AG10803 (cell line): ENCODE measurements at places on chromosomes 3 and 15.

DNA sequence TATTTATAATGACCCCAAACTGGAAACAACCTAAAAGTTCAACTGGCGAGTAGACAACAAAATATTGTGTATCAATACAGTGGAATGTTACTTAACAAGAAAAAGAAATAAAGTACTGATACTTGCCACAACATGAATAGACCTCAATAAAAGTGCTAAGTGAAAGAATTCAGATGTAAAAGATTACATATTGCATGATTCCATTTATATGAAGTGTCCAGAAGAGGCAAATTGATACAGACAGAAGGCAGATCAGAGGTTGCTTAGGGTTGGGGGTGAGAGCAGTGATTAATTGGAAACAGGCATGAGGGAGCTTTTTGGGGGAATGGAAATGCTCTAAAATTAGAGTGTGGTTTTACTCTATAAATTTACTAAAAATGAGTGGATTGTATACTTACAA lies 183.3 kb downstream of the SATB1 start:
- DNase-seq, result peak; percentile 7

- peak; percentile 39 for DNase-seq
These were observed 12.5 kb downstream of the PLOD2 start for GRCh38 chr3:146148468-146148931.

DNA sequence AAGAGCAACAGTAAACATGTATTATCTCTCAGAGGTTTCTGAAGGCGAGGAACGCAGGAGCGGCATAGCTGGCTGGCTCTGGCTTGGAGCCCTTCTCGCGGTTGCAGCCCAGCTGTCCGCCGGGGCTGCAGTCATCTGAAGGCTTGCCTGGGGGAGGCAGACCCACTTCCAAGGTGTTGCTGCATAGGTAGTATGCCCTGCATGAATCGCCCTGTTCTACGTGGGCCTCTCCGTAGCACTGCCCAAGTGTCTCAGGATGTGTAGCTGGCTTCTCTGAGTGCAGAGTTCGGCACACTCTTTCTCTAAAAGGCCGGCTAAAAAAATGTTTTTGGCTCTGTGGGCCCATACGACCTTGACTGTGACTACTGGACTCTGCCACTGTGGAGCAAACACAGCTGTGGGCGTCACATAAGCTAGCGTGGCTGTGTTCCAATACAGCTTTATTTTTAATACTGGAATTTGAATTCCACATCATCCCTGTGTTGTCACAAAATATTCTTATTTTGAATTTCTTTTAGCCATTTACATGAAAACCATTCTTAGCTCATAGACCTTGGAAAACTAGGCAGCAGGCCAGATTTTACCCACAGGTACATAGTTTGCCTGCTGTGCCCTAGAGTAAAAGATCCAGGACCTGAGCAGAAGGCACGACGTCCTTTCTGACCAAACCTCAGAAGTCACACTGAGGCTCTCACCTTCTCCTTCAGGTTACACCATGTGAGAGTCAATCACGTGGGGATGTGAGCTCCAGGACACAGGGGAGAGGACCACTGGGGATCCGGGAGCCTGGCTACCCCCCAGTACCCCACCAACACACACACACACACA lies 55.9 kb downstream of the PGPEP1L start:
- no peak for DNase-seq

DNA sequence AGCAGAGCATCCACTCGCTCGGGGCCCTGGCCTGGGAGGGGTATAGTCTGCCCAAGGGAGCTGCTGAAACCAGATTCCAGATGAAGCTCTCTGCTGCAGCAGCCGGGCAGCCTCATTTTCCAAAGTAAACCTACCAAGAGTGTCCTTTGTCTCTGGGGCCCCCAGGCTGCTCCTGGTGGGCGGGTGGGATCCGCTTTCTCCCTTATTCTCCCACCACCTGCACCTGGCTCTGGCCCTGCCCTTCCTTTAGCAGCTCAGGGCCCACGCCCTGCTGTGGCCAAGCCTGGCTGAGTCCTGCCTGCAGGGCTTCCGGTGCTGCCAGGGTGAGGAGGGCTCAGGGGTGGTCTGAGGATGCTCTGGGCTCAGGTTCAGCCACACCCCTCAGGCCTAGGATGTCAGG lies 13.0 kb downstream of the SCN5A start:
- no peak for DNase-seq

GRCh38 chr3:18378218-18378617 lies 46.9 kb downstream of the SATB1 start:
- DNase-seq, result no peak

DNA sequence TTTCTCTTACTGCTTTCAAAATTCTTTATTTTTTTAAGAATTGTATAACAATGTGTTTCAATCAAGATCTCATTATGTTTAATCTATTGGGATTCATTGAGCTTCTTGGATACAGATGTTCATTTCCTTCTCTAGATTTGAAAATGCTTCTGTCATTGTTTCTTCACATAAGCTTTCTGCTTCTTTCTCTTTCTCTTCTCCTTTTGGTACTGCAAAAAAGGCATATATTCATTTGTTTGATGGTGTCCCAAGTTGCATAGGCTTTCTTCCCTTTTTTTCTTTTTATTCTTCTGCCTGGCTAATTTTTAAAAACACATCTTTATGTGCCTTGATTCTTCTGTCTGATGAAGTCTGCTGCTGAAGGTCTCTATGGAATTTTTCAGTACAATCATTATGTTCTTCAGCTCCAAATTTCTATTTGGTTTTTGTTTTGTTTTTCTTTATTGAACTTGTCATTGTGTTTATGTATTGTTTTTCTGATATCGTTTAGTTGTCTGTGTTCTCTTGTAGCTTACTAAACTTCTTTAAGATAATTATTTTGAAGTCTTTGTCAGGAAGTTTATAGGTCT lies 88.9 kb downstream of the DTWD1 start:
- no peak for DNase-seq

GRCh38 chr3:121659586-121659985 lies 1.1 kb downstream of the HCLS1 start:
- no peak for DNase-seq

DNA sequence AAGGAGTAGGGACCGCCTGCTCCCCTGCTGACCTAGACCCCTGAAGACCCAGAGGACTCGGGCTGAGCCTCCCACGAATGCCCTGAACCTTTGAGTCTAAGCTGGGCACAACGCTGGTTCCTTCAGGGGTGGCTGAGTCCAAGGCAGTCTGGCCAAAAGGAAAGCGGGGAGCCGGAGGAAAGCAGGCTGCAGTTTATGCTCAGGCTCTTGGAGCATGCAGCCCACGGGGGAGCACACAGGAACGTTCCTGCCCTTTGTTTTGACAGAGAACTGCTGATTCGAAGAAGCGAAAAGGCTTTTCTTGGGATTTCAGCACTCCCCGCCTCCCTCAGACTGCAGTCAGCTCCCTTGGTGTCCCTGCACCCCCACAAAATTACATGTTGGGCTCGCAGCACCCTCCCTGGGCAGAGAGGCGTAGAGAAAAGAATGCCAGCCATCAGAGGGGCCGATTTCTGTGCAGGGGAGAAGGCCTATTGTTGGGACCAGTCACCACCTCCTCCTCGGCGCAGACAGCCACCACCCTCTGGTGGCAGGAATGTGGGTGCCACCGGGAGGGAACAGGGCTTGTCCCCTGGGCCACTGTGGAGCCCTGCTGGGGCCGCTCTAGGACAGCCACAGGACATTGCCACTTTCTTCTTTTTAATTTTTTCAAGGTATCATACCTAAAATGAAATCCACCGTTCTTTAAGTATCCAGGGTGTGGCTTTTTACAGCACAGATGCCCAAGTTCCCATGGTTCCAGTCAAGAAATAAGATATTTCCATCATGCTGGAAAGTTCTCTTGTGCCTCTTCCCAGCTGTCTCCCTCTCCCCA lies 72.2 kb downstream of the SMAD6 start:
- peak; percentile 77 for DNase-seq

GRCh38 chr3:25713341-25713985 lies 48.8 kb upstream of the TOP2B start:
- DNase-seq, result peak; percentile 3

GRCh38 chr3:101781166-101781565 lies 2.2 kb downstream of the NXPE3 start:
- peak; percentile 13 for DNase-seq

GRCh38 chr3:185115371-185115770 lies 37.5 kb downstream of the C3orf70 start:
- DNase-seq, result no peak

- peak; percentile 82 for DNase-seq
These were observed 2.2 kb downstream of the STARD9 start for GRCh38 chr15:42577514-42578031.

GRCh38 chr3:150599611-150600297 lies 3.4 kb upstream of the SELENOT start:
- DNase-seq, result peak; percentile 18

DNA sequence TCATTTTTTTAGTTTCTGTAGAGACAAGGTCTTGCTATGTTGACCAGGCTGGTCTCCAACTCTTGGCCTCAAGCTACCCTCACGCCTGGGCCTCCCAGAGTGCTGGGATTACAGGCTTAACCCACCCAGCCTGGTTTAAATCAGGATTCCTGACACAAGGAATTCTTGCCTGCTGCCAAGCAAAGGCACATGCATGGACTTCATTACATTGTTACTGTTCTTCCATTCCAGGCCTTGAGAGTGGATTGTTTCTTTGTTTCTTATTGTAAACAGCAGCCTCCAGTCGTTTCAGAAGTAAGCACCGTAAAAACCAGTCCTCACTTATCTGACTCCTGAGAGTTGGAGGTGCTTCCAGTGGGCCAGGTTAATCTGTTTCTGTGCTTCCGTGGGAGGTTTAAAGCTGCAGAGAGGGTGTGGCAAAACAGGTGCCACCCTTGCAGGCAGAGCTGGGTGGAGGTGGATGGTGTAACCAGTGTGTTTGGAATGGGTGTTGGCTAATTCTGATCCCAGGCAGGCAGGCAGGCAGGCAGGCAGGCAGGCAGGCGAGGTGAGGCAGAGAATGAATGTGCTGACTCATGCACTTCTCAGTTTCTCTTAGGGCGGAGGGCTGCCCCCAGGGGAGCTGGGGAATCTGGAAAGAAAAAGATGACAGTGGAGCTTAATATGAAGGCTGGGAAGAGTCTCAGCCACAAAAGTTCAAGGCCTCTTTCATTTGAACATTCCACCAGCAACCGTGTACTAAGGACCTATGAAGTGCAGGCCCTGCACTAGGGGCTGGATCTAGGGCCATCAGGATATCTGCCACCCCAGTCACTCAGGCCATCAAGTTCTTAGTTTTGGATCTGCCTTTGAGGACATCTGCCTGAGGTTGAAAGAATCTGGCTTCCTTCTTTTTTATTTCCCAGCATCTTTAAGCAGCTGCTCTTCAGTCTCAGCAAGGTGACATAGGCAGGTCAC lies 37.0 kb upstream of the CDCP1 start:
- peak; percentile 76 for DNase-seq

- DNase-seq, result no peak
These were observed 44.4 kb downstream of the PTH1R start for GRCh38 chr3:46921871-46922271.

DNA sequence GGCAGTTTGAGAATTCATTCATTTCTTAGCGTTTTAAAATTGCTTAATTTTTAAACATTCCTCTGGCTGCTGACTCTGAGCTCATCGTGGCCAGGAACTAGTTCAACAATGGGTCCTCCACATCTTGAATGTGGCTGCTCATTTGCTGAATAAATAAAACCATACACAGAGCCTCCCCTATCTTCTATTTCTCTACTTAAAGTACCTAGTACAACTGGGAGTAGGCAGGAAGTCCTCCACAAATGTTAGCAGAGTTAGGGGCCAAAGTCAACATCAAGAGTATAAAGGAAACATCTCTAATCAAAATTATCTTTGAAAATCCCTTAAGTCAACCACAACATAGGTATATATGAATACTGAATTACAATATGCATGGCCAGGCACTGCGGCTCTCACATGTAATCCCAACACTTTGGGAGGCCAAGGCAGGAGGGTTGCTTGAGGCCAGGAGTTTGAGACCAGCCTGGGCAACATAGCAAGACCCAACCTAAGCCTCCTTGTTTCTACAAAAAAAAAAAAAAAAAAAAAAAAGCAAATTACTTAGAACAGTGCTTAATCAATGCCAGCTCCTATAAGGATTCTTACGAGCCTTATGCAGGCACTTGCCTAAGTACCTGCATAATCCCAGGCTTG lies 57.5 kb upstream of the LMOD3 start:
- DNase-seq, result no peak

- no peak for DNase-seq
These were observed 16.8 kb upstream of the OCA2 start for GRCh38 chr15:28115871-28116270.

DNA sequence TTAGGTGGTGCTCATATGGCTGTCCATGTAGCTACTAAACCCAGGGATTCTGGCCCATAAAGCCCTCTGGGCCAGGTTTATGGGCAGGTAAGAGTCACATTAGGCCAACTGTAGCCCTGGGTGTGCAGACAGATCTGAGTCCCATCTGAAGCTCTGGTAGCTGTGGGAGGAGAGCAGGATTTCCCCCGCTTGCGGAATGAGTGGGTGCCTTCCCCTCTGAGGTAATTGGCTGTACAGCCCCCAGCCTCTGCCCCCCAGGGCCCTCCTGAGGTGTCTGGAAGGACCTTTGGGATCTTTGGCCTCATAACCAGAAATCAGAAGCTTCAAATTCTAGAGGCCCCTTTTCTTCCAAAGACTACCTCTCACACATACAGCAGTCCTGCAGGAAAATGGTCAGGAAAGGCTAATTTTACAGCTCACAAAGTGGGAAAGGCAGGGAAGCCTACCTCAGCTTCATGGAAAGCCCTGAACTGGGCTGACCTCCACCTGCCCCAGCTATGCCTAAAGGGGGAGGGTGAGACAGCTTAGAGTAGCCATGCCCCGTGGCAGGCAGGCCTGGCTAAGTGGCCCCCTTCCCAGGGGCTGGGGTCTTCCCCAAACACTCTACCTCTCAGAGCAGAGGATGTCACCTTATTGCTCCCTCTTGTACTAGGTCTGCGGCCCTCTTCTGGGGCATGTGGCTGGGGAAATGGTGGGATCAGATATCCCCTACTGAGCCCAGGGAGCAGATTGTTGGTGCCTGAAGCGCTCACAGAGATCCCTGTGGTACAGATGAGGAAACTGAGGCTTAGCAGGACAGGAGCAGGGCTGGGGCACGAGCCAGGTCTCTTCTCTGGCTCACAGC lies 16.8 kb downstream of the HEMK1 start:
- DNase-seq, result no peak

GRCh38 chr3:152127058-152127457 lies 141.7 kb upstream of the MBNL1 start:
- peak; percentile 16 for DNase-seq

- DNase-seq, result no peak
These were observed 426.5 kb downstream of the IGSF11 start for GRCh38 chr3:118607915-118608820.

- DNase-seq, result no peak
These were observed 567.0 kb upstream of the RGMA start for GRCh38 chr15:93656041-93656440.

- no peak for DNase-seq
These were observed 46.3 kb downstream of the SYNM start for GRCh38 chr15:99151156-99151555.

DNA sequence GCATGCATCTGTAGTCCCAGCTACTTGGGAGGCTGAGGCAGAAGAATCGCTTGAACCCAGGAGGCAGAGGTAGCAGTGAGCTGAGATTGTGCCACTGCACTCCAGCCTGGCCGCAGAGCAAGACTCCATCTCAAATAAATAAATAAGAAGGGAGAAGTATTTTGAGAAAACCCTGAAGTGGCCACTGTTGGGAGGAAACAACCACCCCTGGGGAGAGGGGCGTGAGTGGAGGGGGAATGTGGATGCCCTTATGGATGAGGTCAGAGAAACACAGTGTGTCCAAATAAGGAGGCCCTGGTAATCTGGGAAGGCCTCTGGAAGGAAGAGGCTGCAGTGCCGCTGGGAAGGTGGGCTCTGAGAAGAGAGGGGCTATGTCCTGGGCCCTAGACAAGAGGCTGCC lies 4.2 kb upstream of the CPLX3 start:
- DNase-seq, result no peak
